ENCODE measurements at places on chromosomes 5 and 9.

GRCh38 chr5:119174578-119175163 lies 103.8 kb downstream of the DMXL1 start:
- DNase-seq = no peak

DNA sequence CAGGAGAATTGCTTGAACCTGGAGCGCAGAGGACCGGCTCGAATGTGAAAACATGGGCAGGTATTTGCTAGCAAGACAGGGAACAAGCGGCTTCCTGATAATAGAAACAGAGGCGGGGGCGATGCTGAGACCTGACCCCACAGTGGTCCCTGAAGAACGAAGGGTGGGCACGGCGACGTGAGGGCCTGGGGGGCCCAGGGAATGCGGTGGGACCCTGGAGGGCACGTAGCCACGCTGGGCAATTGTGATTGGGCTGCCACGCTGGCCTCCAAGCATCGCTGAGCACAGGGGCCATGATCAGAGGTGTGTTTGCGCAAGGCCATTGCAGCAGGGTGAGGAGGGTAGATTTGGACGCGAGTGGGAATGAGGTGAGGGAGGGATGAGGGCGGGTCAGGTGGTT lies 30.7 kb downstream of the MED10 start:
- no peak for DNase-seq

- DNase-seq = no peak
Observed at GRCh38 chr5:83026930-83027687, 50.1 kb downstream of the TMEM167A start.

GRCh38 chr9:121529237-121529987 lies 29.8 kb upstream of the GGTA1 start:
- DNase-seq = no peak

DNA sequence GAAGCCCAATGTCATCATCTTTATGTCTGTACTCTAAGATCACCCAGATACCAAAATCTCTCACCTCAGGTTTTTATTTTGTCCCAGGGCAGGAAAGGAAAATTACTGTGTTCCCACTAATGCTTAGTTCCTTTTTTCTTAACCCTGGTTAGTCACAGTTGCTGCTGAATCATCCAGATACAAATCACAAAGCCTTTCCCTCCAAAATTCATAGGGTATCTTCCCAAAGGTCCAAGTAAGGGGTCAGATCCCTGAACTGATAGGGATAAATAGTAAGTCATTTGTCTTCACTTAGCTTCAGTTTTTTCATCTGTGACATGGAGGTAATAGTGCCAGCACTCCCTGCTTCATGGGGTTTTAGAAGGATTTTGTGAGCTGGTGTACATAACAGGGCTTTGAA lies 2.2 kb downstream of the PLCXD3 start:
- DNase-seq = no peak

- no peak for DNase-seq
Observed at GRCh38 chr5:14421851-14422250, 159.7 kb upstream of the OTULINL start.

Measured in activated gamma-delta T cell (primary cell).